NCI-H524 (cell line): ENCODE measurements at places on chromosomes 13 and 19.

DNA sequence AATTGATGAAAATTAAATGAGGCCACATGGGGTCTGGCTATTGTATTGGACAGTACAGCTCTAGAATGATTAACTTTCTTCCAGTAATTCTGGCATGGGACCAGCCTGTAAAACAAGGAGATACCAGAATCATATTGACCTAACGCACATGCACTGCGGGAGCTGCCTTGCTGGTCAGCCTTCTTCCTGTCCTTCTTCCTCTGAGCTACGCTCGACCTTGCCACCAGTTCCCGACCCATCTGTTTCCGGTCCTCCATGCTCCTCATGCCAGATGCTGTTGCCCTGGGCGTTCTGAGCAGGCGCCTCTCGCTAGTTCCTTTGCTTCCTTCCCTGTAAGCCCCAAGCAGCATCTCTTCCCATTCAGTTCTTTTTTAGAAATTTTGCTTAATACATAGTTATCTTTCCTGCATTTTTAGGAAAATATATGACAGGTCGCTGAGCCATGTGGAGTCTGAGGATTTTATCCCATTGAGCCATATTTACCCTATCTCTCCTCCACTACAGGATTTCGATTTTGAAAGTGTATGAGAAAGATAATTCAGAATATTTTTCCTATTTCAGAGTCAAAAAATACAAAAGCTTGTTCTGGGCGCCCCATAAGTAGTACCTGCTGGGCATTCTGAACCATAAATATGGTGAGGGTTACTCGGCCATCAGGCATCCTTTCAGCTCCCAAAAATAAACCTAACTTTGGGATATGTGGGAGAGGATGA, 38.6 kb downstream of the TNFRSF19 start:
- peak; percentile 95 for DNase-seq

DNA sequence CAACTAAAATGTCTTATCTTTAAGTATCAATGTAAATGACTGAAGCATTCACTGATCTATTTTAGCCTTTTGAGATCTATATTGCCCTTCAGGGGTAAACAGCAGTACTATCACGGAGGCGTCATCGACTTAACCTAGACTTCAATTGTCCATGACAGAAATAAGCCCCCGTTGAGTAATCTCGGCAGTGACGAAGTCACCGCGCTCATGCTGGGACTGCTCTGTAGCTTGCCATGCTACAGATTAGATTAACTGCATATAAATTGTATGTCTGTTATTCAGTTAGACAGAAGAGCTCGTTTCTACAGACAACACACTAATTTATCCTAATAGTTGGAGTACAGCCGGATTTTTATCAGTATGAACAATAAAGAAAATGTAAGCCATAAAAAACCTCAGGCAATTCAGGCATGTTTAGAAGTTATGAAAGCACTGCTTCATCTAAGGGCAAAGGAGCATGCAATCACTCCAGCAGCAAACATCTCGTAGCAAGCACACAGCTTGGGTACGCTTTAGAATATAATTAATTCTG, 56.6 kb downstream of the TUBGCP3 start:
- no peak for DNase-seq

DNA sequence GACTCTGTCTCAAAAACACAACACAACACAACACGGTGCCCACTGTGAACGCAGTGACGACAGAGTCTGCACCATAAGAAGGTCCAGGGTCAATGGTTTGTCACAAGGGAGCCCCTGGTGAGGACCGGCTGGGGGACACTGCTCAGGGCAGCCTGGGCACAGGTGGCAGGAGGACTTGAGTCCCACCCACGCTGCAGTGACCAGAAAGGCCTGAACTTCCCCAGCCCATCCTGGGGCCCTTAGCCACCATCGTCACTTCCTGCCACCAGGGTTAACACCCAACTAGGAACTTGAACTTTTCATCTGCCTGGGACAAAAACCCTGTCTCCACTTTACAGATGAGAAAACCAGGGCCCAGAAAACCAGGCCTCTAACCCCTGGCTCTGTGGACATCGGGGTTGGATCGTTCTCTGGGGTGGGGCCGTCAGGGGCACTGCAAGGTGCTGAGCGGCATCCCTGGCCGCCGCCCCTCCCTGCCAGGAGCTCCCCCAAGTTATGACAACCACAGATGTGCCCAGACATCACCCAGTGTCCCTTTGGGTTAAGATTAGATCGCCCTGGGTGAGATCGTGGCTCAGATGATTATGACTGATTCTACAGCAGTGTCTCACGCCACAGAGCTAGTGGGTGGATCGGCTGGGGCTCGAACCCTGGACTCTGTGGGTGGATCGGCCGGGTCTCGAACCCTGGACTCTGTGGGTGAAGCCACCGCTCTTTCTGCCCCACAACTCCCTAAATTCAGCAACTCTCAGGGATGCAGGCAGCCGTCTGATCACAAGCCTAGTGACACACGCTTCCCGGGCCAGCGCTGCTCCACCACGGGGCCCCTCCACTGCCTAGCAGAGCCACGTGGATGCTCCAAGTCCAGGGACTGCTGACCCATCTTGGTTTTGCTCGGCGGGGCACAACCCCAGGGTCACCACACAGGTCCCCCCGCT, 14.0 kb downstream of the MOB3A start:
- no peak for DNase-seq

- no peak for DNase-seq
Observed at GRCh38 chr13:87975035-87975434, 303.9 kb downstream of the SLITRK5 start.

- DNase-seq, result no peak
Observed at GRCh38 chr13:102597029-102597961, 509 bp downstream of the TPP2 start.

- DNase-seq, result no peak
Observed at GRCh38 chr13:50410921-50411746, 395.9 kb downstream of the KCNRG start.

GRCh38 chr13:86633346-86633745, 834.1 kb upstream of the SLITRK6 start:
- DNase-seq, result no peak

- no peak for DNase-seq
Observed at GRCh38 chr13:32266130-32266529, 49.0 kb downstream of the ZAR1L start.

DNA sequence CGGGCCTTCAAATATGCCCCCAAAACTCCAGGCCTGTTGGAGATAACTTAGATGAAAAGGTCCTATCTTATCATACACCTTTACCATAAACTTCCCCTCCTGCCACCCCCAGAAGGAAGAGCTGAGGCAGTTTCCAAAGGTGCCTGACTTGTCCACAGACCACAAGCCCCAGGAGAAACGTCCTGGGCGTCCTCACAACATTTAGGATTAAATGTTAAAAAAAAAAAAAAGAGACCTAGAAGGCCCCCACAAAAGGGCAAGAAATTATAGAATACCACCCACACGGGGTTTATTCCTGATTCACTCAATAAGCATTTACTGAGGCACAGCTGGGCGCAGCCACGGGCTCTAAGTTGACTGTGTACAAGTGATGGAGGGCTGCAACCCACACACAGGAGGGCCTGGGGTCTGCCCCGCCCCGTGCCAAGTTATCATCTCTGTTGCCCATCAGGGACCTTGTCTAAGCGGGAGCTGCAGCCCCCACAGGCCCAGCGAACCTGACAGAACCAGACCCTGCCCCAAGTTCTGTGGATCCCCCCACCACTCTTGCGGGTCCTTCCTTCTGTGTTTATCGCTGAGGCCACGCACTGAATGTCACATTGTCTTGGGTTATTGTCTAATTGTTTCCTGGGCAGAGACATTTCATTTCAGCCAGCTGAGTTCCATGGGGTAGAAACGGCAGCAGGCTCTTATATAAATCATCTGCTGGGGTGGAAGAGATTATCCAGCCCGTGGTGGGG, 83.0 kb upstream of the TM9SF2 start:
- no peak for DNase-seq

DNA sequence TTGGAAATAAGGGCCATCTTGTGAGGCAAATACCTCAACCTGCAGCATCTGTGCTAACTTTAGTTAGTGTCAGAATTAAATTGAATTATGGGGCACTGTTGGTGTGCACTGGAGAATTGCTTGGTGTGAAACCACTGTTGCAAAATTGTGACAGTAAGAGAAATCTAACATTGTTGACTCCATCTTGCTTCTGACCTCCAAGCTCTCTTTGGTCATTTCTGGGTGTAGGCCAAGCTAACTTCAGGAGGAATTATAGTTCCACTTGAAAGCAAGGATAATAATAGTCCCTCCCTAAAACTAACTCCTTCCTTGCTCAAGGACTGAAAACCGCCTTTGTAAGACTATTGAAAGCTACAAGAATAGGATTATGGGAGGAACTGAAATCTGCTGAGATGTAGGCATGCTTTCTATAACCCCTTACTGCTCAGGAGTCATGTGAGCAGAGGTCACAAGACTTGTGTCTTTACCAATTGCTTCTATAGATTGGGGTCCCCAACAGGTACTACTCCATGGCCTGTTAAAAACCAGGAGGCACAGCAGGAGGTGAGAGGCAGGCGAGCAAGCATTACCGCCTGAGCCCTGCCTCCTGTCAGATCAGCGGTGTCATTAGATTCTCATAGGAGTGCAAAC, 24.9 kb upstream of the GAS6 start:
- DNase-seq, result no peak

DNA sequence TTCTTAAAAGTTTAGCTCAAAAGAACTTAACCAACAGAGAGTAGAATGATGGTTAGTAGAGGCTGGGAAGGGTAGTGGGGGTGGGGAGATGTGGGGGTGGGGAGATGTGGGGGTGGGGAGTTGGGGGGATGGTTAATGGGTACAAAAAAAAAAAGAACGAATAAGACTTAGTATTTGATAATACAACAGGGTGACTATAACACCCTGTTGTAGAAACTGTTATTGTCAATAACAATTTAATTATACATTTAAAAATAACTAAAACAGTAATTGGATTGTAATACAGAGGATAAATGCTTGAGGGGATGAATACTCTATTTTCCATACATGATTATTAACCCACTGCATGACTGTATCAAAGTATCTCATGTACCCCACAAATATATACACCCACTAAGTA, 91.1 kb downstream of the ZC3H13 start:
- DNase-seq, result no peak

DNA sequence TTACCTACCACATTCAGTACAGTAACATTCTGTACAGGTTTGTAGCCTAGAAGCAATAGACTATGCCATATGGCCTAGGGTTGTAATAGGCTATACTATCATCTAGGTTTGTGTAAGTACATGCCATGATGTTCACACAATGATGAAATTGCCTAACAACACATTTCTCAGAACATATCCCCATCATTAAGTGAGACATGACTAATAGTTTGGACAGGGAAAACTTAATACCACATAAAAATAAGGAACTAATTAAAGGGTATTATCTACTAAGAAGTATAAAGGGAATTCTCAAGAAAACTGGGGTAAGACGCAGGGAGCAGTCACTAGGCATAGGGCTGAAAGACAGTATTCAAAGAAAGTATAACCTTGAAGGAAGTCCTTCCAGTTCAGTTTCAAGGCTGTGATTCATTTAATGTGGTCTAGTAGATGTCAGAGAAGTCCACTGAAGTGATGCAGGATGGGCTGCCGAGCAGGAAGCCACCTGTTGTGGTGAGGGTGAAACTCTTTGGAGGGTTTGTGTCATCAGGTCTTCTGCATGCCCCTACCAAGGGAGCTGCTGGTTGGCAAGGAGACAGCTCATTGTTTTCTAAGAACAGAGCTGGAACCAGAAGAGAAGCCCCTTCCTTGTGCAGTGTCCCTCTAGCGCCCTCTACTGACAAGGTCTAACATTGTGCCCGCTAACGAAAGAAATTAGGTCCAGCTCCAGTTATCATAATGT, 122.9 kb downstream of the OLFM4 start:
- DNase-seq, result peak; percentile 89

DNA sequence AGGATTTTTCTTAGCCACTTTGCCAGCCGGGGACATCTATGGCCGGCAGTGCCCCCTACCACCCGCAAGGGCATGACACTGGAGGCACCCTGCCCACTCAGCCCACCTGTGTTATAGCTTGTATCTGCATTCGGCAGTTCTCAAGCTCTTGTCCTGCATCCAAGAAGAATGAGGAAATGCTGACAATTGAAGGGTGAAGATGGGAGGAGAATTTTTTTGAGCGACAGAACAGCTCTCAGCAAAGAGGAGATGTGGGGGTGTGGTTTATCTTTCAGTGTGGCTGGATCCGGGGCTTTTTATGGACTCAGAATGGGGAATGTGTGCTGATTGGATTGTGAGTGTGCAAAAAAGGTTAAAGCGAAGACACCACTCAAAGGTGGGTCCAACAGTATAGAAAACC, 5.4 kb upstream of the C19orf38 start:
- no peak for DNase-seq

DNA sequence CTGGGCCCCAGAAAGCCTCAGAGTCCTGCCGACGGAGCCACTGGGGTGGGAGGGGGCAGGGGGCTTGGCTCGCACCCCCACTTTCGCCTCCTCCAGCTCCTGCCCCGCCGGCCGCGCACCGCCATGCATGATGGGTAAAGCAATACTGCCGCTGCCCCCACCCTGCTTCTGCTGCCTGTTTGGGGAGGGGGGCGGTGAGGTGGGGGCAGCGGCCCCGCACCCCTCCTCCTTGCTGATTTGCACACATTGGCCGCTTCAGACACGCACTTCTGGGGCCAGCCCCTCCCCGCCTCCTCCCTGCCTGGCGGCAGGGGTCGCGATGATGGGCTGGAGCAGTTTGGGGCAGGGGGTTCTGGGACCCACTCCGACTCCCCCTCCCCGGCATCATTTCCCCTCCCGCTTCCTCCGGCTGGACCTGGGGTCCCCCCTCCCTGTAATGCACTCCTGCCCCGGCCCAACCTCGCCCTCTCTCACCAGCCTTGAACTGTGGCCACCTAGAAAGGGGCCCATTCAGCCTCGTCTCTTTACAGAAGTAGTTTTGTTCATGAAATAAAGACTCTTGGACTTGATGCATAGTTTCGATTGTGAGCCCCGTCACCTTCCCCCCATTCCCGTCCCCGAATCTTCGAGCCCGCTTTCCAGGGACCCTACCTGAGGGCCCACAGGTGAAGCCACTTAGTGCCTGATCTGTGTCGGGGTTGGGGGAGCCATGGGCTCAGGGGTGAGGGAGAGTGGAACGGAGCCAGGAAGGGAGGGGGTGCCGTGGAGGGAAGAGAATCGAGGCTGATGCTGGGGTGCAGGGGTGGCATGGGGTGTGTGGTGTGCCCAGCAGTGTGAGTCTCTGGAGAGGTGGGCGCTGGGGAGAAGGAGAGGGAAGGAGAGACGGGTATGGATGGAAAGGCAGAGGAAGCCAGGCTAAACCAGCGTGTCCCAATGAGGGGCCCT, 1.4 kb upstream of the HPN start:
- DNase-seq, result no peak

DNA sequence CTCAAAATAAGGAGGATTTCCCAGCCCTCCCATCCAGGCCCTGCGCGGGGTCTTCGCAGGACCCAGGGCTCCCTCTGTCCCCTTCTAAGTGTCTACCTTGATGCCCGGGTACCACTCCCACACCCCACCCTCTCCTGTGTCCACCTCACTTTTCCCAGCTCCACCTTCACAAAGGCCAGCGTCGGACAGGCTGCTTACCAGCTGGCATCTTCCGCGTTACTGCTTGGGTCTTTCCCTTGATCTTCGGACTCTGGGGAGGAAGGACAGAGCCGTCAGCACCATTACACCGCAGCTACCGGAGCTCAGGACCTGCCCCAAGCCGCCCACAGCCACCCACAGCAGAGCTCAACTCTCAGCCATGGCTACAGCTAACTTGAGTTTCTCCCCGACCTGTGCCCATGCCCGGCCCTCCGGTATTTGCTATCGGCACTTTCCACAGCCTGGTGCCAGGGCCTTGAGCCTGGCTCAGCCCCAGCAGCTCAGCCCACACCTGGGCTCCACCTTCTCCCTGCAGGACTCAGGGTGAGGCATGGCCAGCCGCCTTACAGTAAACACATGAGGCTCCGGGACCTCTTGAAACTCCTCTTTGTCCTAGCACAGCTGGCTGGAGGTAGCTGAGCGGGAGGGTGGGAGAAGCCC, 3.8 kb downstream of the C13orf46 start:
- DNase-seq, result no peak
